Muscle of leg (tissue), 16 donors: ENCODE measurements at places on chromosomes 5 and 9. TPM values are rescaled to one million over a fixed set of nuclear protein-coding genes. Genes with fewer than 3 reads are reported as not detected.

GRCh38 chr9:18495065-18495464 is 21.1 kb downstream of the ADAMTSL1 start:
- no peaks in the 10 kb centered on the region for H3K27me3 ChIP-seq
- peaks cover 5% of the 10 kb centered on the region for H3K4me1 ChIP-seq
- no peak for DNase-seq
- H3K27ac ChIP-seq: no peak overlapping the region
- no peaks in the 10 kb centered on the region for H3K36me3 ChIP-seq

CHMP5 gene
- total RNA-seq: 69.5 TPM

PCDHB13 gene
- 1.9 TPM for total RNA-seq

DNA sequence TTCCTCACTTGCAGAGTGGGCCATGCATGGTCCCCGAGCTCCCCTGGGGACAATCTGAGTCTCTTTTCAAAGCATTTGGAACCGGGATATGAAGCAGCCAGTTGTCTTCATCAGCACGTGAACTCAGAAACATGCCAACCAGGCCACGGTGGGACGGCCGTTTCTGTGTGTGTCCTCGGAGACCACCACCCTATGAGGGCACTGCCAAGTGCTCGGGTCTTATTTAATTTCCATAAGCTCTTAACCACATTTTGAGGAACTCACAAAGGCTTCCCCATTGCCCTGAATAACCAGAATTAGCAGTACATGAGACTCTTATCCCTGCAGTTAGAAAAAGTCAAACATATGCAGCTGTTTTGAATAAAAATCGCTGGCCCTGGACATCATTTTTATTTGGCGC is 60.1 kb downstream of the OTULIN start:
- no peaks in the 10 kb centered on the region for H3K36me3 ChIP-seq
- H3K27me3 ChIP-seq: no peaks in the 10 kb centered on the region
- no peaks in the 10 kb centered on the region for H3K4me1 ChIP-seq
- H3K4me3 ChIP-seq: no peak overlapping the region

PCDHGA5 gene
- 2.3 TPM for total RNA-seq

DNA sequence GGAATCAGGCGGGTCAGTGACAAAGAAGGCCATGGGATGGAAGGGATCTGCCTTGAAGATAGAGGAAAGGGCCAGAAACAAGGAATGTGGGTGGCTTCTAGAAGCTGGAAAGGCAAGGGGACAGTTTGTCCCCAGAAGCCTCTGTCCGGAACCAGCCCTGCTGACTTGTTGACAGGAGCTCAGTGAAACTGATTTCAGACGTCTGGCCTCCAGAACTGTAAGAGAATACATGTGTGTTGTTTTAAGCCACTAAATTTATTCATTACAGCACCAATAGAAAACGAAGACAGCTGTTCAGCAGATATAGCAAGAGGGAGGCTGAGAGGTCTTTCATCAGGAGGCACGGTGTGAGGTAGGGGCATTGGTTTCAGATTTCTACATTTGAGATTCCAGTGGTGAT is 422.5 kb downstream of the KDM4C start:
- H3K4me3 ChIP-seq: no peak overlapping the region
- H3K36me3 ChIP-seq: no peaks in the 10 kb centered on the region
- H3K27me3 ChIP-seq: no peaks in the 10 kb centered on the region
- no peak for DNase-seq
- H3K4me1 ChIP-seq: peaks cover 12% of the 10 kb centered on the region

- H3K36me3 ChIP-seq: no peaks in the 10 kb centered on the region
- H3K4me3 ChIP-seq: no peak overlapping the region
- H3K27ac ChIP-seq: peak overlapping the region; percentile 65
- H3K27me3 ChIP-seq: no peaks in the 10 kb centered on the region
Observed at GRCh38 chr9:97980918-97981845, 2.0 kb upstream of the ANP32B start.

DNA sequence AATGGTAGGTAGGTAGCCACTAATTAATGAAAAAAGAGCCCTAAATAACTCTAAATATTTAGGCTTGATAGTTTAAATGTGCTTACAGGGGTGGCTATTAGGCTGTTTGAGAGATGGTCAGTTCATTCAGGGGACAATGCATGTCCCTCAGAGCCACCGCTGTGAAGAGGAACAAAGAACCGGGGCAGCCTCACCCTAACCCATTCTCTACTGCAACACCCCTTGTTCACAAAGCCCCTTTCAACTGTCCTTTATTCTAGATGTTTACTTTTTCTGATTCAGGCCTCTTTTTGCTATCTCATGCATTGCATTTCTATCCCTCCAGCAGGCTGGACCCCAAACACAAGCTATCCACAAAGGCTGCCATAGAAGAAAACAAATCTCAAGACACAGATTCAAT is 906.7 kb downstream of the NR2F1-AS1 start:
- H3K36me3 ChIP-seq: no peaks in the 10 kb centered on the region
- no peaks in the 10 kb centered on the region for H3K4me1 ChIP-seq
- H3K27me3 ChIP-seq: no peaks in the 10 kb centered on the region
- H3K27ac ChIP-seq: no peak overlapping the region
- DNase-seq: no peak

DNA sequence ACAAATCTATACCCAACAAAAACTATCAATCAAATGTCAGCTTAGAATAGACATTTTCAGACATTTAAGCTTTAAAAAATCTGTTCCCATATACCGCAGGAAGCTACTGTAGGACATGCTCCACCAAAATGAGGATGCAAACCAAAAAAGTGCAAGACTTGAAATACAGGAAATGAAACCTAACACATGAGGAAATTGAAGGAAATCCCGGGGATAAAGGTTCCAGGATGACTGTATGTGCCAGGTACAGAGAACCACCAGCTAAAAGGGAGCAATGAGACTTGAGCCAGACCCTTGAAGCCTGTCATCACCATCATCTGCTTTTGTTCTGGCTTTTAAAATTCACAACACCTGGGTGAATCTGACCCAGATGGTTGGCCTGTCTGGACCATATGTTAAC is 21.4 kb downstream of the DIAPH1 start:
- H3K27me3 ChIP-seq: no peaks in the 10 kb centered on the region
- peaks cover 5% of the 10 kb centered on the region for H3K36me3 ChIP-seq
- H3K4me3 ChIP-seq: no peak overlapping the region
- DNase-seq: no peak
- no peak overlapping the region for H3K27ac ChIP-seq
- H3K4me1 ChIP-seq: no peaks in the 10 kb centered on the region

DNA sequence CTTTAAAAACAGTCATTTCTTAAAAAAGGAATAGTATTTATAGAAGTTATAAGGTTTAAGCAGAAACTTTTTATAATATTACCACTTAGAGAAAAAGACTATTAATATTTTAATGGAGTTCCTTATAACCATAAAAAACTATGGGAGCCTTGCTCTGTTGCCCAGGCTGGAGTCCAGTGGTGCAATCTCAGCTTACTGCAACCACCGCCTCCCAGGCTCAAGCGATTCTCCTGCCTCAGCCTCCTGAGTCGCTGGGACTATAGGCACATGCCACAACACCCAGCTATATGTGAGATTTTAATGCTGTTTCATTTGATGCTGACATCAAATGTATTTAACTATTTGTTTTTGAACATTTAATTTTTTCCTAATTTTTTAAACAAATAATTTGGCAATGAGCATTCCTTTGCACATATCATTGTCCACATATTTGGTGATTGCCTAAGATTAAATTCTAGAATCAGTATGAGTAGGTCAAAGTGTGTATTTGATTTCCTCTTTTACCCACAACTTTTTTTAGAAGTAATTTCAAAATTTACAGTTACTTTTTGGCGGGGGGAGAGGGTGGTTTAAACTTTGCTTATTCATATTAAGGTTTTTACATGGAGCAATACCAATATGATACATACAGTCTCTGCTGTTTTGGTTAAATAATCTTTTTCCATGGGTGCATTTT is 235.5 kb downstream of the ARHGEF28 start:
- no peaks in the 10 kb centered on the region for H3K36me3 ChIP-seq
- H3K4me1 ChIP-seq: no peaks in the 10 kb centered on the region
- no peak overlapping the region for H3K4me3 ChIP-seq
- peaks cover 2% of the 10 kb centered on the region for H3K27me3 ChIP-seq
- H3K27ac ChIP-seq: no peak overlapping the region

MARCOL gene
- not detected for total RNA-seq

DNA sequence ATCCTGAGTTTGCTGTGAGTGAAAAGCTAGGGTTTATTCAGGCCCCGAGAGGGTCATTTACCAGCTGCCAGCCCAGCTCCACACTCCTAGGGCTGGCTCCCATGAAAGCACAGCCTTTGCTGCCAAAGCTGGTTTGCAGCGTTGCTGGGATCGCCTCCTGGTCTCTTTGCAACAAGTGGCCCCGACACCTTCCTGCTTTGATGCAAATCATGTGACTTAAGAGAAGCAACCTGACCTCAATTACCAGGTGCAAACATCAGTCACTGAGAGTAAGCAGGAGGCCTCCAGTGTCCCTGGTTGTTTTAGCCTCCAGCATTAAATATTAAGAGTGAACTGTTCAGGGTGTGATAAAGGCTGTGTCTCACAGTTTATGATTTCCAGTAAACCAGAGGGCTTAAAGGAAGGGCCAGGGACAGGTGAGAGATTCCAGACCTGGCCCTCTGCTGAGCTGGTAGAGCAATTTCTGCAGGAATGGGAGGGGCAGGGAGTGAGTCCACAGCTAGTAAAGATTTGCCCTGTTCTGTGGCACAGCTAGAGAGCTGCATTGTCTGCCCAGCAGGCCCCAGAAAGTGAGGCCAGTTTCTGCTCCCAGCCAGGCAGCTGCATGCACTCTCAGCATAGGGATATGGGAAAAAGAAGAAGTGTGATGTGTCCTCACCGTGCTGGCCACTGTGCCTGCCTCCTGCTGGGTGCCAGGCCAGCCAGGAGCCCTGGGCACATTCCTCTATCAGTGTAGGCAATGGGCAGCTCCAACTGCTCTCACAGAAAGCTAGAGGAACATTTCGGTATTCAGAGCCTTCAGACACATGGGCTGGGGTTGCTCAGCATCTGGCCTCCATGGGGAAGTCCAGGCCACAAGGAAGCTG is 58.0 kb downstream of the SLC22A5 start:
- peaks cover 50% of the 10 kb centered on the region for H3K4me1 ChIP-seq
- H3K27ac ChIP-seq: peak overlapping the region; percentile 58
- no peaks in the 10 kb centered on the region for H3K27me3 ChIP-seq
- DNase-seq: no peak

SIGMAR1 gene
- 27.0 TPM for total RNA-seq

- no peak for DNase-seq
- peaks cover 10% of the 10 kb centered on the region for H3K36me3 ChIP-seq
- H3K27ac ChIP-seq: no peak overlapping the region
- no peak overlapping the region for H3K4me3 ChIP-seq
- peaks cover 6% of the 10 kb centered on the region for H3K27me3 ChIP-seq
- peaks cover 81% of the 10 kb centered on the region for H3K4me1 ChIP-seq
Observed at GRCh38 chr5:136033234-136033633, 4.4 kb downstream of the TGFBI start.

DNA sequence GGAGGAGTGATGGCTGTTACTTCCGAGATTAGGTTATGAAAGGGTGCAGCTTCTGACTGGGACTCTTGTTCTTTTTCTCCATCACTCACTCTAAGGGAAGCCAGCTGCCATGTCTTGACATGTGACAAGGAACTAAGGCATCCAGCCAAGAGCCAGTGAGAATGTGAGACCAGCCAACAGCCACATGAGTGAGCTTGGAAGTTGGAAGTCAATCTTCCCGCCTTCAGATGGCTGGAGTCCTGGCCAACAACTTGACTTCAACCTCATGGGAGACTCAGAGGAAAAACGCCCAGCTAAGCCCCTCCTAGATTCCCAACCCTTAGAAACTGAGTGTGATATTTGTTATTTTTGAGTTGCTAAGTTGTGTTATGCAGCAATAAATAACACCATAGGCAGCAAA is 201.1 kb downstream of the SNX18 start:
- no peak overlapping the region for H3K4me3 ChIP-seq
- H3K36me3 ChIP-seq: no peaks in the 10 kb centered on the region
- H3K27me3 ChIP-seq: no peaks in the 10 kb centered on the region
- peak overlapping the region; percentile 72 for H3K27ac ChIP-seq
- peak; percentile 96 for DNase-seq

DNA sequence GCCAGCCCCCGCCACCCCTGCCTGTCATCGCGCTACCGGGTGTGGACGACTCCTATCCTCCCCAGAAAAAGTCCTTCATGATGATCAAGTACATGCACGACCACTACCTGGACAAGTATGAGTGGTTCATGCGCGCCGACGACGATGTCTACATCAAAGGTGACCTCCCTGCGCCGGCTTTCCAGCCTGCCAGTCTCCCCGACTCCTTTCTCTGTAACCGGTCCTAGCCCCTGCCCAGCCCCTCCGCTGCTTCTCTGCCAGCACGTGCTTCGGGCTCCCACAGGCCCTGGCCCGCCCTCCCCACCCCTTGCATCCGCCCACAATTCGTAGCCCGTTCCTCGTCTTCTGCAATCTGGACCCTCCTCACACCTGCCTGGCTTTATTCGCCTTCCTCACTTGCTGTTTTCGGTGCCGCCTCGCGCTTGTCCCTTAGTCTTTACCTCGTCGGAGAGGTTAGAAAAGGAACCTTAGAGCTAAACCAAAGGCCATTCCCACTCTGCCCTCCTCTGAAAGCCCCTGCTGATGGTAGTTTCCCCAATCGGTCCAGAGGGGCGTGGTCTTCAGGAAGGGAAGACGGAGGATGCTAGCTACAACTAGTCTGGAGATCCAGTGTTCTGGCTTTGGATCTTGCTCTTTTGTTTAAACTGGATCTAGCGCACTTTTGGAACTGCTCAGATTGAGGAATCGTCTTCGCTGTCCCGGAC is 1.4 kb downstream of the CHSY3 start:
- peaks cover 4% of the 10 kb centered on the region for H3K36me3 ChIP-seq
- no peak overlapping the region for H3K27ac ChIP-seq
- peaks cover 17% of the 10 kb centered on the region for H3K4me1 ChIP-seq
- peak; percentile 65 for DNase-seq
- peak overlapping the region; percentile 79 for H3K4me3 ChIP-seq

- H3K36me3 ChIP-seq: no peaks in the 10 kb centered on the region
- H3K27ac ChIP-seq: no peak overlapping the region
- H3K27me3 ChIP-seq: no peaks in the 10 kb centered on the region
- no peak overlapping the region for H3K4me3 ChIP-seq
Observed at GRCh38 chr5:174843263-174844250, 119.2 kb downstream of the MSX2 start.

DNA sequence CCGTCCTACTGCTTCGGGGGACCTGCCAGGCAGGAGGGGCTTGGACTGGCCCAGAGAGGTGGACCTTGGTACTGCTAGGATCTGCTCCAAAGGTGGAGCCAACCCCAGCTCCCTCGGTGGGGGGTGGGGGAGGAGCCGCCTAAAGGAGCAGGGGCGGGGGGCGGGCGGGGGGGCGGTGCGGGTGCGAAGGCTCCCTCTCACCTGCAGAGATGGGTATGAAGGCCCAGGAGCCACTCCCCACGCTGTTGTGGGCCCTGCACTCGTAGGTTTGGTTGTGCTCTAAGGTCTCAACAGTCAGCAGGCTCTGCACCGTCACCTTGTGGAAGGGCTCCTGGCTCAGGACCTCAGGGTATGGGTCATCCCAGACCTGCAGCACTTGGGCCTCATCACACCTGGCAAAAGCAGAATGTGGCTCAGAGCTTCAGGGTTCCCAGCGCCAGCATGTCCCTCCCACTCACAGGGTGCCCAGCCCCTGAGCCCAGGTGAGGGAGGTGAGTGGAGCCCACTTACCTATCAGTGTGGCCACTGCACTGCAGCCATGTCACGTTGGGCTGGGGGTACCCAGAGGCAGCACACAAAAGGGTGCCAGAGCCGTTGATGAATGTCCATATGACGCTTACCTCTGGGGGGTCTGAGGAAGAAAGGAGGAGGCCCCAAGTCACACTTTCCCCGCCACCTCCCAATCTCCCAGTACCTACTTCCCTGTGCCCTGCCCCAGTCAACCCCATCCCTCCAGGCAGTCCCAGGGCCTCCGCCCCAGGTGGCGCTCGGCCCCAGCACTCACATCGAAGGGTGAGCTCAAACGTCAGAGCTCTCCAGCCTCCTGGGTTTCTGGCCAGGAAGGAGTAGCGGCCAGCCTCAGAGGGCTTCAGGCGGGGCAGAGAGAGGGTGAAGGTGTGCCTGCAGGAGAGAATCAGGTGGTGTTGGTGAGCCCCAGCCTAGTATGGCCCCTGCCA is 16.4 kb downstream of the CSF1R start:
- no peak for DNase-seq
- H3K27ac ChIP-seq: no peak overlapping the region
- no peaks in the 10 kb centered on the region for H3K36me3 ChIP-seq
- H3K4me3 ChIP-seq: no peak overlapping the region
- H3K4me1 ChIP-seq: peaks cover 24% of the 10 kb centered on the region
